ENCODE measurements at places on chromosomes 13 and 19. TPM values are rescaled to one million over a fixed set of nuclear protein-coding genes. Genes with fewer than 3 reads are reported as not detected.
A peak's percentile ranks its signal among the peaks of the same experiment; 100 is the strongest.

POU2F2 gene
- 0.93 TPM for total RNA-seq

- no peak for DNase-seq
These were observed 82.4 kb upstream of the STARD13 start for GRCh38 chr13:33367926-33368325.

ZNF506 gene
- total RNA-seq, result 17.6 TPM

C19orf33 gene
- 4.6 TPM for total RNA-seq

DNA sequence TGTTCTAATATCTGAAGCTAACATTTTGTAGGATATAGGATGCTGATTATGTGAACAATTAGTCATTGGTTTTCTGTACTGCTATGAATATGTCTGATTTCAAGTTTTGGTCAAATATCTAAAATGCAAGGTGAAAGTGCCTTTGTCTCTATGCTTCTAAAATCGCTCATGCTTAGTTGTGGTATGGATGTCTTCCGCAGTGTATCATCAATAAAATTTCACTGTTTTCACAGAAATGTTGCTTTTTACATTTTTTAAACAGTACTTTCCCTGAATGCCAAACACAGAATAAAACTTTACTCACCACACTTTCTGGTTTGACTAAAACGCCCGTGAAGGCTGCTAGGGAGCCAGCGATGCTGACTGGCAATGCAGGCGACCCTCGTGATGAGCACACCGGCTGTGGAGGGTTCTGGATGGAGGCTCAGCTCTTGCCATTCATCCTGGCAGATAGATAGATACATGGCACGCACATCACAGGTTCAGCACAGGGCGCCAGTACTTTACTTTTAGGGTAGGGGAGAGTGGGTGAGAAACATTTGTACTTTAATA, 40.1 kb downstream of the SLC7A9 start:
- no peak for DNase-seq

UBAC2 gene
- total RNA-seq, result 62.3 TPM

DNA sequence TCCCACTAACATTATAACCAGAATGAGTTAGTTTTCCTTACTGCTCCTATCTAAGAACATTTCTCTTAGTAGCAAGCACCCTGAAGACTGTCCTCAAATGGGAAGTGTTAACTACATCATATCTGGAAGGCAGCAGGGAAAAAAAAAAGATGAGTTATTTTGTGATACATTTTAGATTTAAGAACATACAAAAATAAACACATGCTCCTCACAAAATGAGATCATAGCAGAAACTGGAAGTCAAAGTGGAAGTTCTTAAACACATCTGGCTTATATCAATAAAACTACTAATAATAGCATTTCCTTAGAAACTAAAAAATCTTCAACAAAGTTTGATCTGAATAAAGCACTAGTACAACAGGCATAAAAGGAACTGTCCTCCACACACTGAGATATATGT, 70.4 kb downstream of the SLITRK6 start:
- DNase-seq, result no peak

DNA sequence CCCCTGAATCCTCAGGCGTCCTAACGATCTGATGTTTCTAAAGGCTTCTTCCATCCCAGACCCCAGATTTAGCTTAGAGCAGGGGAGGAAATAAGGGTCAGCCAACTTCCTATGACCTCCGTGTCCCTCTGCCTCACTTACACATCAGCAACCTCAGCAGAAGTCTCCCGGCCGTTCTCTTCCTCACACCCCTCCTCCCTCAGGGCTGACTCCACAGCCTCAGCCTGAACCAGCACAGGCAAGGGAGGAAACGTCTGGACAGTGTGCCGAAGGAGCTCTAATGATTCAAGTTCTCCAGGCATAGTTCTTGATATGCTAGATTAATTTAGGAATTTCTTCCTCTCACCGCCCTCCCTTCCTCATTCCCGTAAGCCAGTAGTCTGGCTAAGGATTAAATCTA, 121.4 kb downstream of the NUFIP1 start:
- DNase-seq, result no peak

- peak; percentile 56 for DNase-seq
These were observed 22.5 kb downstream of the DOT1L start for GRCh38 chr19:2186071-2186846.

DNA sequence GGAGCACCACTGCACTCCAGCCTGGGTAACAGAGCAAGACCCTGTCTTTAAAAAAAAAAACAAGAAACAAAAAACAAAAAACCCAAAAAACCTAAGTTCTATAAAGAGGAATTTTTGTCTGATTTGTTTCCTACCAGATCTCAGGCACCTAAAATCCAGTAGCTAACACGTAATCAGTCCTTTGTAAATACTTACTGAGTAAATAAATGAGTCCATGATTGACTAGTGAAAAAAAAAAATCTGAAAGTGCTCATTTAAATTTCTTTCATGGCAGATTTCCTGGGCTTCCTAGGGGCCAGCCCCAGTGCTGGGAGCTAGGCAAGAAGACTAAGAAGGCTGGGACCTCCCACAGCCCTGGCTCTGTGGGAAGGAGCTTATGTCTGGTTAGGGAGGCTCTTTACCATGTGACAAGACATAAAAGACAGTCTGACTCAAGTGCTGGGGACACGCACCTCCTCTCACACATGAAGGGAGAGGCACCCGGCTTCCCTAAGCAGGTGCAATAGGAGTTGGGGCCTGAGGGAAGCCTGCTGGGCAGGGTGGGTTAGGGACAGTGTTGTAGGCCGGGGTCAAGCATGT, 22.5 kb downstream of the LIG1 start:
- no peak for DNase-seq

KLK1 gene
- total RNA-seq, result 0.40 TPM

DNA sequence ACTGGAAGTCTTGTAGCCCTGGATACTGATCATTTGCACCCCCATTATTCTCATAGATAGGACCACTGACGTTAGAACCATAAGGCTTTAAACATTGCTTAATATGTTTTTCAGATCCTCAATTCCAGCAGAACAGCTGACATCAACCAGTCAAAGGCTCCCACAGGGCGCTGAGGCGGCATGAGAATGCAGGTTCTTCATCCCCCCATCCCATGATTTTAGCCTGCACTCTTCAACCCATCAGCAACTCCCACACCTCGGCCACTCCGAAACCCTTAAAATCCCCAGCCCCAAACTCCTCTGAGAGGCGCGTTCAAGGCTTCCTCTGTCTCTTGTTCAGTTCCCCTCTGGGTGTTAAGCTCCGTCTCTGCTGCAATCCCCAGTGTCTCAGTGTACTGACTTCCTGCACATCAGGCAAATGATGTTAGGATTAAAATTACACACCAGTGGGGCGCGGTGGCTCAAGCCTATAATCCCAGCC, 24.3 kb upstream of the LAMP1 start:
- DNase-seq, result no peak

DNA sequence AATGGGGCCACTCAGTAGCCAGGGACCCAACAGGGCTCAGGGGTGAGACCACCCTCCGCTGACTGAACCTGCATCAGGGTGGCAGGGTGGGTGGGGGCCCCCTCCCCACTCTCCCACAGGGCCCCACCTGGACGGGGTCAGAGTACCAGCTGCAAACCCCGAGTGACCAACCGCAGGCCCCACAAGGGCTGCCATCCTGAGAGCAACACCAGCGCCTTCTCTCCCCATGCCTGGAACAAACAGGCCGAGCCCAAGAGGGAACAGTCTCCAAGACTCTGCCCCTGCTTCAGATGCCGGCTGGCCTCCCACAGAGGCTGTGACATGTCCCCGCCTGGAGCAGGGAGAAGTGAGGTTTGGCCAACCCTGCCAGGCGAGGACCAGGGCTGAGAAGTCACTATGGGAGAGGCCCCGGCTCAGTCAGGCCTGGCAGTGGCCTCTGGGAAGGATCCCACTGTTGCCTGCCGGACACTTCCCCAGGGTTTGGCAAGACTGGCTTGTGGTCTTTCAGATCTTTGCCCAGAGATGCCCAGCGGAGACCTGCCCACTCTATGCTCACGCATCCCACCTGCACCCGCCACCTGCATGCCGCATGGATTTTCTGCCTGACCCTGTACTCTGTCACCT, 27.2 kb downstream of the MPND start:
- DNase-seq, result no peak

PSG6 gene
- total RNA-seq, result not detected

DNA sequence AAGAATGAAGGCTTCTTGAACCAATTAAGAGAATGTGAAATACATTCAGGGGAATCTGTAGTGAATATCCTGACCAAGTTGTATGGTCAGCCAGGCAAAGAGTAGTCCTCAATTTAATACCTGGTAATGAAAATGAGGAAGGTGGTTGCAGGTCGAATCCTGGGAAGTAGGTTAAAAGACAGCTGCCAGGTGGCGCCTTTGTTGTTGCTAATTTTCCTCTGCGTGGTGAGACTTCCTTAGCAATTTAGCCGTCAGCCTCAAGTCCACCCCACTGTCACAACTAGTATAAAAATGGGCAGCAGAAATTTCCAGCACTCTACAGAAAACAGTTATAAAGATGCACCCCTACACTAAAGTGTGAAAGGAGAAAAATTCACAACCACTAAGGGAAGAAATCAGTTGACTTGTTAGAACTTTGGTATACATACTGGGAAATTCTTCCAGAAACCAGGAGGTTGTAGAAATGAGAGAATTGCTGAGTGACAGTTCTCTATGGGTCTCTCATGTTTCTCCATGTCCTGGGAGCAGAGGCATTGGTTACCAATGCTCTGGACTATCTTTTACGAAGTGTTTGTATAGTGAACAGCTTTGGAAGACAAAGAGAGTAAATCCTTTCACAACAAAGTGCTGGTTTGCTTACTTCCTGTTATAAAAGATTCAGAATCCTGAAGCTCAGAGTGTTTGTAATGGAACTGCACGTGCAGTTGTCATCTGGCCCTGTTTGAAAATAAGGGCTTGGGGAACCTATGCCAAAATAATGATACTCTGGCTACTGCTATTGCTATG, 235.9 kb downstream of the NHLRC3 start:
- DNase-seq, result no peak

DNA sequence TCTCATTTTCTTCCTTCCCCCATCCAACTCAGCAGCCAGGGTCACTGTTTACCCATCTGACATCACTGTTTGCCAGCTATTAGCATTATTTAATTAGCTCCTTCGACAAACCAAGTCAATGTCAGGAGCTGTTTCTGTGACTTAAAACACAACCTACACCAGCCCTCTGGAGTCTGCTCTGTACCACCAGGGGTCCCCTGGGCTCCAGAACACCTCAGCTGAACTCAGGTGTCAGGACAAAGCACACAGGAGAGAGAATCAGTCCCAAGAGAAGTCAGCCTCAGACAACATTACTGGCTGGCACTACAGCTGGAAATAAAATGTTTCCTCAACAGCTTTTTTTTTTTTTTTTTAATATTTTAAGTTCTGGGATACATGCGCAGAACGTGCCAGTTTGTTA, 45.1 kb downstream of the DCLK1 start:
- no peak for DNase-seq

GRCh38 chr13:48094404-48094780, 512 bp downstream of the MED4 start:
- DNase-seq, result no peak

- no peak for DNase-seq
These were observed 124.4 kb downstream of the RNF17 start for GRCh38 chr13:24888291-24888931.

DNA sequence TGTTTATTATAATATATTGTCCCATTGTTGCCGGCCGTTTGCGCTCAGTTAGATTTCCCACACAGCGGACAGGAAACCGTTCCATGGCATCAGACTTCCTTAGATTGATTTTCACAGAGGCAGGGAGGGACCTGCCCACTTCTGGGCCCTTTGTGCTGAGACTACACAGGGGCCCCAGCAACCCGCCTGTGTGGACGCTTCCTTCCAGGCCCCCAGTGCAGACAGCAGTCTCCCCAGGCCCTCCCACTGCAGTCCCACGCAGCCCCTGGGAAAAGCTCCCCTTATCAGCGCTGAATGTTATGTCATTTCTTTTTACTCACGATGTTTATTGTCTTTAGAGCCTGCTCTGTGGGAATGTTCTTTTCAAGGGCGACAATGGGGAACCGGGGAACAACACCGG, 351.7 kb upstream of the ARGLU1 start:
- no peak for DNase-seq

- DNase-seq, result peak; percentile 73
These were observed 11.0 kb downstream of the FUZ start for GRCh38 chr19:49801966-49802661.

CD79A gene
- total RNA-seq, result 0.62 TPM

DNA sequence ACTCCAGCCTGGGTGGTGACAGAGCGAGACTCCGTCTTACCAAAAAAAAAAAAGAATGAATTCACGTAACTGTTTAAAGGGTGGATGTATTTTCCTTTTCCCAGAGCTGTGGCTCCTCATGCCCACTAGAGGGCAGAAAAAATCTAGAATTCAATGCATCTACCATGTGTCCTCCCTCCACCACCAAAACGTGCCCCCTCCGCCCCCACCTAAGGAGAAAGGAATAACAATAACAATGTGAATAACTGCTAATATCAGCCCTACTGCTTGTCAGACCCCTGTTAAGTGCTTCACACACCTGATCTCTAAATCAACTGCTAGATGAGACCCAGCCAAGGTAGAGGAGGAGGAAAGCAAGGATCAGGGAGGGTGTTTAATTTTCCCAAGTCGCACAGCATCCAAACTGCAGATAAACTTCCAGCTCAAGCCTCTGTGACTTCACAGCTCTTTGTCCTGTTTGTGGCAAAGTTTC, 20.2 kb upstream of the PNMA8B start:
- no peak for DNase-seq

DNA sequence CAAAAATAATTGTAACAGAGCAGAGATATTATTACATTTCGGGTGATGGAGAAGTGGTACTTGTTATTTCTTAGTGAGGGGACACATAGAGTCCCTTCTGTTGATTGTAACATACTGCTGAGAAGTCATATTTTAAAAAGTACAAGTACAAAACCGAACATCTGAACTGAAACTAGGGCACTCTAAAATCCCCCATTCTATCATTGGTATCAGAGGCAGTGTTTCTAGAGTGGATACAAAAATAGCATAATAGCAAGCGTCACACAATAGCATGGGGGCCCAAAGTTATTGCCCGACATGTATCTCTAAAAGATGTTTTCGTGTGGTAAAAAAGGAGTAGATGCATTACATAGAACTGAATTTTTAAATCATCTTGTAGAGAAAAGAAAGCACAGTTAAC, 502.1 kb upstream of the SLC10A2 start:
- no peak for DNase-seq

DNA sequence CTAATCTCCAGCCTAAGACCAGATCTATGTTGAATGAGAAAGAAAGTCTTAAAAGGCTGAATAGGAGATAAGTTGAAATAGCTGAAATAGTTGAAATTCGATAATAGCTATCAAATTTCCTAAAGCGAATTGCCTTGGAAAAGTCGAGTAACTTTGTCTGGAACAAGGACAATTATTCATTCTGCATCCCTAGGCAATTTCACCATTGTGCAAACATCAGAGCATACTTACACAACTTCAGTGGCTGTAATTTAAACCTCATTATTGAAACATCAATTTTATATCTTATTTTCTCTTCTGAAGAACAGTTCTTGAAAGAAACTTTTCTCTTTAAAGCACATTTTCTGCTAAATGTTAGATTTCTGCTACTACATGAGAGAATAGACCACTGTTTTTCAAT, 13.6 kb downstream of the TNFSF13B start:
- DNase-seq, result no peak

- peak; percentile 98 for DNase-seq
These were observed 1.2 kb upstream of the JUNB start for GRCh38 chr19:12789904-12790619.

- no peak for DNase-seq
These were observed 163.2 kb downstream of the SUCLA2 start for GRCh38 chr13:47837906-47838305.

All from mesothelial cell of epicardium (in vitro differentiated cells).